ENCODE measurements at places on chromosomes 2 and 18. TPM values are rescaled to one million over a fixed set of nuclear protein-coding genes. Genes with fewer than 3 reads are reported as not detected.

DNA sequence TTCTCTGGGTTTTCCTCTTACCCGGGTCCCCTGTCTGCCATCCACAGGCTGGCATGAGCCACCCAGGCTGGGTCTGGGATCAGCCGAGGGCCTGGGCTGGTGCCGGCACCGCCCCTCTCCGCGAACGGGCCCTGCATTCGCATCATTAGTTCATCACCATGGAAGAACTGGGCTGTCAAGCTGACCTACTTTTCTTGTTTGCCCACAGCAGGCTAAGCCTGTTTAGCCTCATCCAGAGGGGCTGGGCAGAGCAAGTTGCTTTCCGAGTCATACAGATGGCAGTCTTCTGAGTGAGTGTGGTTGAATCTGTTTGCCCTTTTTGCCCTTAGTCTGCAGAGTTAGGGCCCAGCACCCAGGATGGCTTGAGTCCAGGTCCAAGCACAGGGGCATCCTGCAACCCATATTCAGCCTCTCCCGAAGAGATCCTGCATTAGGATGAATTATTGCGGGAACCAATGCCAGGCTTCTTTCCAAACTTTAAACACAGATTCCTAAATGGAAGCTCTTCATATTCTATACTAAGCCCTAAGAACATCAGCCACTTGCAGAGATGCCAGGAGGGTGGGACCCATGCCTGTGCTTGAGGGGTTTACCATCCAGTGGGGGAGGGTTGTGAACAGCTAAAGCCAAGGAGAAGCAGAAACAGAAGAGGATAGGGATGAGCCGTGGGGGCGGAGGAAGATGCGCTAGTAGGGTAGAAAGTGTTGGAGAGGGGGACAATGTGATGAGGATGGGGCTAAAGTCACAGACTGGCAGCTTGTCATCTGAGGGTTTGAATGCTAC is 68.0 kb downstream of the NPAS2 start:
- DNase-seq = no peak

DNA sequence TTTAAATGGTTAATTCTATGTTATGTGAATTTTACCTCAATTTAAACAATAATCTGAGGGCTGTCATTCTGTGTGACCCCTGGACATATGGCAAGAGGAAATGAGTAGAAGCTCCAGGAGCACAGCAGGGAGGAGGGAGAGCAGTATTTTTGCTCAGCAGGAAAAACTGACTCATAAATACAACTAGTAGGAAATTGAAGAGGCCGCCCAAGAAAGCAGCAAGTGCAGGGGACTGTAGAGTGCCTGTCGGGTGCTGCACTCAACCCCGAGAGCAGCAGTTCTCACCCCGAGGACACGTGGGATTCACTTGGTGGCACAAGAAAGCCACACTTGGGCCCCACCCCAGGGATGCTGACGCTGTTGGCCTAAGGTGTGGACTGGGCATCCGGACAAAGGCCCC is 60.8 kb downstream of the NPAS2 start:
- DNase-seq = no peak

GRCh38 chr18:44765456-44765855 is 84.8 kb downstream of the SETBP1 start:
- DNase-seq = no peak

Gene ACOXL
- total RNA-seq = not detected

Data from esophagus squamous epithelium (tissue), 5 donors.